Spinal cord (tissue), 10 donors: ENCODE measurements at places on chromosomes 7 and 10. TPM values are rescaled to one million over a fixed set of nuclear protein-coding genes. Genes with fewer than 3 reads are reported as not detected.
A peak's percentile ranks its signal among the peaks of the same experiment; 100 is the strongest.

DNA sequence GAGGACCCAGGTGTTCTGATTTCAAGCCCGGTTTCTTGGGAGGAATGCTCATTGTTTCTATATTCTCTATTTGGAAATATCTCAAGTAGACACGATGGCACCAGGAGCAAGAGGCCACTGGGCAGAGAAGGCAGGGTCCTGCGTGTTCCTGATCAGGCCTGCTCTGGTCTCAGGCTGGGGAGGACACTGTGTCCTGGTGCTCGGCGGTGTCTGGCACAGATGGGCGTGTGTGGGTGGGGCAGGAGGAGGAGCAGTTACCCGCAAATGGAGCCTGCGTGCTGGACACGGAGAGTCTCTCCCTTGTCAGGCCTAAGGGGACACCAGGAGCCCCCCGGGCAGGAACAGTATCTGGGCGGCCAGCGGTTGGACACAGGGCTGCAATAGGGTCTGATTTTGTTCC is 25.9 kb upstream of the GOLGA7B start:
- no peak for DNase-seq

GRCh38 chr7:29488977-29489376 is 74.7 kb upstream of the PRR15 start:
- DNase-seq: no peak

DNA sequence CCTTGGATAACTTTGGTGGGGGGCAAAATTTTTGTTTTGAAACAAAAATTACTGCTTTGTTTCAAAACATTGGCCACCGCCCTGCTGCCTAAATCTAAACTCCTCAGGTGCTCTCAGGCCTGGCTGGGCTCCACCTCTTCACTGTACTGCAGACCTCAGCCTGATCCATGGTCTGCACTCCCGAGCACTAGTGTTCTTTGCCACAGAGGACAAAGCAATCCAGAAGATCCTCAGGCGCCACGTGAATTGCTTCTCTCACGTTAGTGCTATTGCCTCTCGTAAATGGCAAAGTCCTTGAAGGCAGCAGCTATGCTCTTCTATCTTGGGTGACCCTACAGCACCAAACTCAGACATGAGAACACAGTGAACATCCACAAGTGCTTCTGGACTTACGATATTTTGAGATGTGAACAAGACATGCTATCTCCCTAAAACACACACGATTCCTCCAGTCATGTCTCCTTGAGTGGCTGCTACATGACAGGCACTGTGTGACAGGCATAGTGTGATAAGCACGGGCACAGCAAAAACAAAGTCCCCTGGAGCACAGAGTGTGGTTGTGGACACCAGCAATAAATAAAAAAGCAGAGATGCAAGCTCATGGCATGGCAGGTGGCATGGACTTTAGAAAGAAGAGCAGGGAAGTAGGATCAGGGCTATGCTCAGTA is 582.1 kb upstream of the DPP6 start:
- DNase-seq: no peak

GRCh38 chr7:84633-85020 is 107.7 kb upstream of the FAM20C start:
- no peak for DNase-seq

DNA sequence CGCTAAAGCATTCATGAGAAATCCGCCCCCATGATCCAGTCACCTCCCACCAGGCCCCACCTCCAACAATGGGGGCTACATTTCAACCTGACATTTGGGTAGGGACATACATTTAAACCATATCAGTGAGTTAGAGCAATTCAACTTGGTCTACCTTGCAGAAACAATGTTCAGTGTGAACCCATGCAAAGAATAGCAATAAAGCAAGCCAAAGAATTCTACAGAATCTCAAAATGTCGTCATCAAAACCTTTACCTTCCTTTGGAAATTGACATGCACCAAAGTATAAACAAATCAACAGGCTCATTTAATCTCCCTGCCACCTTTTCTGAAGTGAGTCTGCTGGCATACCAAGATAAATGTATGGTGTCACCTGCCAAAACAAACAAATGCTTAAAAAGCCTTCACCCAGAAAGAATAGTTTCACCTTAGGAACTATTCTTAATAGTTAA is 68.8 kb upstream of the ABLIM1 start:
- DNase-seq: no peak

GRCh38 chr10:79046326-79046725 is 22.4 kb upstream of the ZMIZ1 start:
- DNase-seq: no peak

GRCh38 chr7:129370812-129371211 is 63.4 kb upstream of the STRIP2 start:
- DNase-seq: peak; percentile 26

GRCh38 chr10:36681751-36682632 is 443.4 kb upstream of the ANKRD30A start:
- no peak for DNase-seq

DNA sequence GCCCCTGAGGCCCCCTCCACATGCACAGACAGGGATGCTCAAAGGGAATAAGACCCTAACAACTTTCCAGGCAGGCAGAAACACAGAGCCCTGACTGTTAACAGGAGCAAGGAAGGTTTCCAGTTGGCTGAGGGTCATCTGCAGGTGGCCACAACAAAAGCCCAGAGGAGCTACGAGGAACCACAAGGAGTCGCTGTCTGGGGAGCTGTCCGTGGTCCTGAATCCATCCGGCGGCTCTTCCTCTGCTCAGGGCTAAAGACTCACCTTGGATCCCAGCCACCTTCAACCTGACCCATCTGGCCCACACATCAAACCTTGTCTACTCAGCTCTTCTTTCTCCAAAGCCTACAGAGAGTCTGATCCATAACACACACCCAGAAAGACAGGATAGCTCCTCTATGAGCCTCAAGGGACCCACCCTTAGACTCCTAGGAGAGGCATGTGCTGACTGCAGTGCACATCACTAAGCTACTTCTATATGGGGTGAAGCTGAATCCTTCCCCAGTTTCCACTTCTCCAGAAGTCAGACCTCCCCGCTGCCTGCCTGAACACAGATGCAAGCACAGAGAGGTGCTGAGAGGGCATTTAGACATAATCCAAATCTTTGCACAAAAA is 104.0 kb downstream of the SLIT1 start:
- peak; percentile 66 for DNase-seq

The METTL27 gene
- 4.2 TPM for total RNA-seq

DNA sequence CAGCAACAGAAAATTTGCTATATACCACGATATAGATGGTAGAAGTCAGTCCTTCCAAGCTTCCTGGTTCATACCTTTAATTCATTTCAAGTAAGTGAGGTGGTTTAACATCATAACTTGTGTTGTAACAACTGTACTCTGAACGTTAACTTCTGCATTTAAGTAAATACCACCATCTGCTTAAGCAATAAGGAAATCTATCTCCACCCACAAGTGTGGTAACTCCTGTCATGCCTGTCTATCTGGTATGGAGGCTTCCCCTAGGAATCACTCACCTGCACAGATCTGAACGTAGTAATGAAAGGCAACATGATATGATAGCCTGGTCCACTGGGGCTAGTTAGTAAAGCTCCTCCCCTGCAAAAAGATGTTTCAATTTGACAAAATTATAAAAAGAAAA is 2.3 kb downstream of the ERLIN1 start:
- DNase-seq: no peak
